Epithelial cell of proximal tubule (primary cell): ENCODE measurements at places on chromosomes 16 and 17. TPM values are rescaled to one million over a fixed set of nuclear protein-coding genes. Genes with fewer than 3 reads are reported as not detected.

DNA sequence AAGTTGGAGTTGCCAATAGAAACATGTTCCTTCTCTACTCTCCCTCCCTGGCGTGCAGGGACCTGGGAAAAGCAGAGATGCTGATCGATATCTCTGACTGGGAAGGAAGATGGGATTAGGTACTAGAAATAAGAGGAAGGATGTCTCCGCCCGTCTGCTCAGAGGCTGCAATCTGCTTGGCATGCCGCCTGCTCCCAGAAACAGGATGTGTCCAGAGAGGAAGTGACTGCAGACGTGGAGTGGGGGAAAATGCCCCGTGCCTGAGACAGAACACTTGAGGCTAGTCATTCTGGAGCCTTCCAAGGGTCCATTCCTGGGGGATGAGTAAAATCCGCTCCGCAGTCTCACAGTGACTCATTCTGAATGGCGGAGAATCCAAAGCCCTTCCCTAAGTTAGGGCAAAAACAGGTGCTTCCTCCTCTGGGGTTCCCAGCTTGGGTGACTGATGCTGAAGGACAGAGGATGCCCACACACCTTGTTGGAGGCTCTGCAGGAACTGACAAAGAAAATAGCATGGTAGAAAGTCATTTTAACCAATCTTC is 45.0 kb upstream of the SMURF2 start:
- peak; percentile 91 for DNase-seq

SLC47A2 gene
- not detected in 2 replicates for total RNA-seq

DNA sequence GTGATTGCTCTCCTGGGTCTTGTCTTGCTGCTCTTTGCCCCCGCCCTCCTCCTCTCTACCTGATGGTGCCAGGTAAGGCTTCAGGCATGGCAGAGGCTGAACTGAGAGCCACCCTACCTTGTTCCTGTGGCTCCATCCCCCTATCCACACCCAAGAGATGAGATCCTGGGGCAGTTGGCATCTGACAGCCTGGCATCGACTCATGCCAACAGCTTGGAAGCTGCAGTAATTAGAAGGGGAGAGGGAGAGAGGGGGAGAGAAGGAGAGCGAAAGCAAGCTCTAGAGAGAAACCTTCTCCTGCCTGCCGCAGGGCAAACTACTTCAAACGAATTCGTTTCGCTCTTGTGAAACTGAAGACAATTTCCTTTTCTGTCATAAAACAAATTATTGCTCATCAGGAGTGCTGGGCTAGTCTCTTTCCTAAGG is 13.8 kb upstream of the SP6 start:
- no peak for DNase-seq

OR3A3 gene
- not detected in 2 replicates for total RNA-seq

DNA sequence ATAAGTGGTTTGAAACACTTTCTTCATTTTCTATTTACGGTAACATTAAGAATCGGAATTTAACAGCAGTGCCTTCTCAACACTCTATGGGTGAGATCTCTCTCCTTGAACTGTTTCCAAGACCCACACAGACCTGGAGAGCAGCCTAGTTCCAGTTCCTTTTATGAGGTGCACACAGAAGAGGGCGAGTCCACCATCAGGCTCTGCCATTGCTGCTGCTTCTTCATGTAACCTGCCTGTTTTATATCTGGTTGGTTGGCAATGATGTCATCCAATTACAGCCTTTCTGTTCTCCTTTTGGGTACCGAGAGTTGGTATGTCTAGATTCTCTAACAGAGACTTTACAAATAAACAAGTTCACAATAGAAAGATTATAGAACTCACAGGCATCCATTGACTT is 225.7 kb downstream of the UTP18 start:
- DNase-seq: no peak

TNP2 gene
- total RNA-seq: not detected in 2 replicates

GRCh38 chr16:67235816-67236562 is 9.1 kb downstream of the TMEM208 start:
- DNase-seq: no peak

DNA sequence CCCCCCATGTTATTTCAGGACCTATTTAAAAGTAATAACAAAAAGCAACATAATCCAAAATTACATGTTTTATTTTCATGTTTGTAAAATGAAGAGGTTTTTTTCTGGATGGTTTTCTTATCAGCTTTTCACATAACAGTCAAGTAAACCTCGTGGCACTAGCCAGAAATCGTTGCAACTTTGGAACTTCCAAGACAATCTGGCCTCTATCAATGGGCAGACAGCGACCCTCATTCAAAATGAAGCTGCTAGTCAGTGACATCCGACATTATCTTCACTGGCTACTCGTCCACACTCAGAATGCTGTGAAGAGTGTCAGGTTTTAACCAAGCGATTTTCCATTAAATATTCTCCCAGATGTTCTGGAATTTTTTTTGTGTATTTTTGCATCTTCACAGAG is 22.7 kb downstream of the ZNF652 start:
- DNase-seq: no peak

DNA sequence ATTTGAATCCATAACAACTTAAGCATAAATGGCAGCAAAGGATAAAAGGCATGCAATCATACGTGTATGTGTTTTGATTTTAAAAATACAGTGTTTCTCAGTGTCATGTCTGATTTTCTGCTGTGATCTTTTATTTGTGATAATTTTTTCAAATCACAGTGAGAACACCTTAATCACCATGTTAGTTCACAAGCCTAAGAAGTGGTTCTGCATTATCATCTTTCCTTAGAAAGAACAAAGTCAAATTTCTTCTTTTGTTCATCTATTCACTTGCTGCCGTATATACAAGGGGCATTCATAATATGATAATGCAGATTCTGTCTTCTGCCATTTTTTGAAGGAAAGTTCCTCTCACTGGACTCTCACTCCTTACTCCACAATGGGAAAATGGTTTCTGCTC is 33.3 kb upstream of the ABCA9 start:
- DNase-seq: no peak
